ENCODE measurements at places on chromosomes 16 and 17.

GRCh38 chr16:1392826-1393225 is 21.7 kb downstream of the UNKL start:
- no peak for DNase-seq

DNA sequence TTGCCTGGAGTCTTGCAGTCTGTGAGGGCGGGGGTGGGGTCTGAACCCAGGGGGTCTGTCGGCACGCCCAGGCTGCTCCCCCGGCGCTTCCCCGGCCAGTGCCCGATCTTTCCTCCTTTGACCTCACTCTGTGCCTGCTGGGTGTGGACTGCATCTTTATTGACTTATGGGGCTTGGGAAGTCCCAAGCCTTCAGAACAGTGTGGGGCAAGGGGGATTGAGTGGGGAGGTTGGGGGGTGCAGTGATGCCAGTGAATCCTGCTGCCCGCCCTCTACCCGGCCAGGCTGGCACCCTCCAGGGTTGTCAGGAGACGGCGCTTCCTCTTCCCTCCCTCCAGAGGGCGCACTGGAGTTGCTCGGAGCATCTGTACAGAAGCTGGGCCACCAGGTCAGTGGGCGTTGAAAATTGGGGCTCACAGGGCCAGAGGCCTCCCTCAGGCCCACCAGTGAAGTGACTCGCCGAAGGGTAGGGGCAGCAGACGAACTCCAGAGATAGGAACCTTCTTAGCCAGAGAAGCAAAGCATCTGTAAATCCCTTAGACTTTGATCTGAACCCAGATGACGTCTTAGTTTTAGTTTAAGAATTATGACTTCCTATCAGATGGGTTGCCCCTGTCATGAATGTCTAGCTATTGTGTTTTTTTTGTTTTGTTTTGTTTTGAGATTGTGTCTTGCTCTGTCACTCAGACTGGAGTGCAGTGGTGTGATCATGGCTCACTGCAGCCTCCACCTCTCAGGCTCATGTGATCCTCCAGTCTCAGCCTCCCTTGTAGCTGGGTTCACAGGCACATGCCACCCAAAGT is 184.8 kb upstream of the CIBAR2 start:
- peak; percentile 50 for DNase-seq

DNA sequence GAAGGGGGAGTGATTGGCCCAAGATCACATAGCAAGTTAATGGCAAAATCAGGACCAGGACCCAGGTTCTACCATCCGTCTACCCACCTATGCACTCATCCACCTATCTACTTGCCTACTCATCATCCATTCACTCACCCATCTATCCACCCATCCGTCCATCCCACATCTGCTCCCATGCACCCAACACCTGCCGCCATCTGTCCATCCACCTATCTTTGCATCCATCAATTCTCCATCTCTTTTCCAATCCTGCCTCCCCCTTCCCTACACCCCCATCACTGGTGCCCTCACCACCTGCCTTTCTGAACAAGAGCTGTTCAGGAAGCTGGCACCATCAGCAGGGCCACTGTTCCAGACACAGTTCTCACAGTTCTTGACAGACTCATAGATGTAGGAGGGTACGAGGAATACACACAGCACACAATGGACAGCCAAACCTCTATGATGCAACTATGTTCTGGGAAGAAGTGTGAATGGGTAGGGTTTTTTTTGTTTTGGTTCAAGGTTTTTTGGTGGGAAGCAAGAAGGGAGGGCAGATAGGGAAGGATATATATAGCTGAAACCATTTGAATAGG is 4.5 kb downstream of the SAMD14 start:
- DNase-seq, result no peak

DNA sequence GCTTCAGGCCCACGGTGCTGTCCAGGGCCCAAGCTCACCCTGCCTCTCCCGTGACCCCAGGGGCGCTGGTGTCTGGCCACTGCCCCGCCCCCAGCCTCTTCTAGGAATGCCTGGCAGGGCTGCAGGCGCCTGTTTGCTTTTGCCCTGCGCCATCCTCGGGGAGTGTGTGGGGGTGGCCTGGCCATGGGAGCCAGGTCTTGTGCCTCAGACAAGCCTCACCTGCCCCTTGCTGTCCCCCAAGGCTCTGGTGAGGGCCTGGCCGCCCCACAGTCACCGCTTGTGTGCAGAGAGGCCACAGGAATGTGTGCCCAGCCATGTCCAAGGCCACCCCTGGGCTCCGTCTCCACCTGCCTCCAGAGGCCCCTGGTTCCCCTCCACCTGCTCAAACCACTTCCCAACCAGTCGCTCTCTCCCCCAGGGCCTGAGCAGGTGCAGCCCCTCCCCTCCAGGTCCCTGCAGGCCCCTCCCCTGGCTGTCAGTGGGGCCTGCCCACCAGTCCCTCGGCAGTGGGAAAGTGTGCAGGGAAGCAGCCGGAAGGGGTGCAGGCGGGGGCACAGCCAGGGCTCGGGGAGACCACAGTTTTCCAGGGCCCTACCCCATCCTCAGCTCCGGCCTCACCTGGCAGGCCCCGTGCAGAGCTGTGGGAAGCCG is 841 bp upstream of the IGFALS start:
- DNase-seq, result peak; percentile 2

DNA sequence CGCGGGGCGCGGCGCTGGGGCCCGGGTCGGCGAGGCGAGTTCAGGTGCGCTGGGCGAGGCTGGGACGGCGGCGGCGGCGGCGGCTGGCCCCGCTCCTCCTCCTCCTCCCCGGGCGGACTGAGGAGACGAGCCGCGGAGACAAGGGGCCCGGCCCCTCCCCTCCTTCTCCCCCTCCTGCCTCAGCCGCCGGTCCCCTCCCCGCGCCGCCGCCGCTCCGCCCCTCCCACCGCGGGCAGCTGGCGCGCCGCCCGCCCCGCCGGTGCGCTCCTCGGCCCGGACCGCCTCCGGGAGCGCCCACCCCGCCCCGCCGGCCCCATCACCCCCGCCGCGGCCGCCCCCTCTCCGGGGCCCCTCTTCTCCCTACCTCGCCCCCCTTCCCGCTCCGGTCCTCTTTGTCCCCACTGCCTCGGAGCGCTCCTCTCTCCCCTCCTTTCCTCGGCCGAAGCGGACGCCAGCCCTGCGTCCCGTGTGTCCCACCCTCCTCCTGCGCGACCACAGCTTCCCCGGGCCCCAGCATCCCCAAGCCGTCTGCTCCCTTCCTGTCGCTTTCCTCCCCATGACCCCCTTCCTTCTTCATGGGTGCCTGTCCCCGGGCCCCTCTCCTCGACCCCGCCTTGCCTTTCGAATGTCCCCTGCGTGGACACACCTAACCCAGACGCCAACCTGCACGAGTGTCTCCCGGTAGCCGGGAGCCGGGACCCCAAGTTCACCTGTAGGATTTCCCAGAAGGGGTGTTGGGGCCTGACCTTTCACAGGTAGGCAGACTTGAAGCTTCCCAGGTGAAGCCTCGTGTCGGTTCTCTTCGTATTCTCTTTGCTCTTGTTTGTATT is at the start of gene TOX3:
TOX3 (minus strand) TSS at position 140 of the 830 bp plus-strand sequence. CDS start 420 bp downstream, outside the sequence.
- DNase-seq, result no peak

DNA sequence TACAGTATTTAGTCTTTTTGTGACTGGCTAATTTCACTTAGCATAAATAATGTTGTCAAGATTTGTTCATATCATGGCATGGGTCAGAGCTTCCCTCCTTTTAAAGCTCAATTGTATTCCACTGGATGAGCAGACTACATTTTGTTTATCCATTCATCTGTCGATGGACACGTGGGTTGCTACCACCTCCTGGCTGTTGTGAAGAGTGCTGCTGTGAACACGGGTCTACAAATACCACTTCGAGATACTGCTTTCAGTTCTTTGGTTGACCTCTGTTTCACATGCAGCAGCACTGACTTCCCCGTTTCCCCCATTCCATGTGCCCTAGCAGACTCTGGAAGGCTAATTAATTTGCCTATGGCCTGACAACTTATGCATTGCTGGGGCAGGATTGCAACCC is 285.4 kb downstream of the SHISA9 start:
- DNase-seq, result no peak

DNA sequence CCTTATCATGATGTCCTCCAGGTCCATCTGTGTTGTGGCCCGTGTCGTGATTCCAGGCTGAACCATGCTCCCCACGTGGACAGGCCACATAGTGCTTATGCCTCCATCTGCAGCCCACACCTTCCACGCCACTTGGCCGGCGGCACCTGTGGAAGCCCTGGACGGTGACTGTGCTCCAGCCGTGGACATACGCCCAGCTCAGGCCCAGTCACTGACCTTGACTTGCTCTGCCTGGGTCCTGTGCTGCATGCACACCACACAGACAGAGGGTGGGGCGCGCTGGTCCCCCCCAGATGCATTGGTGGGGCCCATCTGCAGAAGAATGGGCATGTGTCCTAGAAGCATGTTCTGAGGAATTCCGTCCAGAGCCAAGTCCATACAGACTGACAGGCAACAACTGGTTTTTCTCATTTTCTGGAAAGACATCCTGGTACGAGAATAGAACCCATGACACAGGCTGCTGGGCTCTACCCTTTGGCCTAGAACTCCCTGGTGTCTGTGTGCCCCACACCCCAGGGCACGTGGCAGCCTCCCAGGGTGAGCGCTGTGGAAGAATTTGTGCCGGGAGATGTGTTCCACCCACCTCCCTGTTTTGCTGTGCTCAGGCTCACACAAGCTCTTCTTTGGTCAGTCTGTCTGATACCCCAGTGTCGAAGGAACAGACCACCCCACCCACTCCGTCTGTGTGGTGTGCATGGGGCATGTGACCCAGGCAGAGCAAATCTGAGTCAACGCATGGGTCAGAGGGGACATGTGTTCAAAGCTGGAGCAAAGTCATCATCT is 39.5 kb downstream of the GPT2 start:
- DNase-seq, result no peak

Data from activated gamma-delta T cell treated with Interleukin-2 at 50 U/mL for 16 hours (primary cell).